ENCODE measurements at places on chromosomes 5 and 9.

DNA sequence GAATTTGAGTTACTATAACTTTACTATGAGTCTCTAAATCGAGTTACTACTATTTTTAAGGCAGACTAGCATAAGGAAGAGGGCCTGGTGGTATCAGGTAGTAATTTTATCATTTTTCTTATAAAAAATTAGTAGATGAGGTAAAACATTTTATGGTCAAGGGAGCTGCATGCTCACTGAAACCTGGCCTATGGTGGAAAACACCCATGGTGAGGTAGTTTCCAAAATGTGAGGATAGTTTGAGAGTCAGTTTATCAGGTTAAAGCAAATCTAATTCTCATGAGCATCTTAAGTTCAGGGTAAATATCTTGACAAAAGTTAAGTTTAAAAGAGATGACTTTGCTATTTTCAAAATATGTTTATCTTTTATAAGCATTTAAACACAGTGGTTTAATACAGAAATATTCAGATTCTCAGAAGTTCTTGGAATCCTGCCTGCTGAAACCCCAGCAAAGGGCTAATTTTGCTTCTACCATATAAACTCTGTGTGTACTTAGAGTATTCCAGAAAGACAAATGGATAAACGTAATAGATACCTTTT is 10.0 kb downstream of the DDX4 start:
- no peak for ATAC-seq

- peak; percentile 89 for ATAC-seq
These were observed 1.9 kb upstream of the FIBCD1 start for GRCh38 chr9:130940693-130941576.

GRCh38 chr9:81565609-81566008 is 123.7 kb downstream of the TLE1 start:
- no peak for ATAC-seq

- ATAC-seq: peak; percentile 85
These were observed 51.5 kb upstream of the NKD2 start for GRCh38 chr5:956941-957747.

DNA sequence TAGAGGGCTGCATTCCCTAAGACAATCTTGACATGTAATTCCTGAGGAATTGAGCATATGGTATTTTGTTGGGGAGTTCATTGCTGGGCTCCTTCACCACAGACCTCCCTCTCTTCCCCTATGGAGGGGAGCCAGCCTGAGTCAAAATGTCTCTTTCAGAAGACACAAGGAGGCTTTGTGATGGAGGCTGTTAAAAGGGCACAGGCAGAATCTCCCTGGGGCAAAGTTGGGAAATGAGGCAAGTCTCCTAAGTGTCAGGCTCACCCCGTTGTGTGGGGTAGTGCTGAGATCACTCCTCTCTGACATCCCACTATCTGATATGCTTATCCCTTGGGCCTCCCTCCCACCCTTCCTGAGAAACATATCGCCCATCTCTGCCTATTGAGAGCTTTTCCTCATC is 30.6 kb downstream of the GFRA3 start:
- no peak for ATAC-seq
